ENCODE measurements at places on chromosomes 12 and 14. TPM values are rescaled to one million over a fixed set of nuclear protein-coding genes. Genes with fewer than 3 reads are reported as not detected.

DNA sequence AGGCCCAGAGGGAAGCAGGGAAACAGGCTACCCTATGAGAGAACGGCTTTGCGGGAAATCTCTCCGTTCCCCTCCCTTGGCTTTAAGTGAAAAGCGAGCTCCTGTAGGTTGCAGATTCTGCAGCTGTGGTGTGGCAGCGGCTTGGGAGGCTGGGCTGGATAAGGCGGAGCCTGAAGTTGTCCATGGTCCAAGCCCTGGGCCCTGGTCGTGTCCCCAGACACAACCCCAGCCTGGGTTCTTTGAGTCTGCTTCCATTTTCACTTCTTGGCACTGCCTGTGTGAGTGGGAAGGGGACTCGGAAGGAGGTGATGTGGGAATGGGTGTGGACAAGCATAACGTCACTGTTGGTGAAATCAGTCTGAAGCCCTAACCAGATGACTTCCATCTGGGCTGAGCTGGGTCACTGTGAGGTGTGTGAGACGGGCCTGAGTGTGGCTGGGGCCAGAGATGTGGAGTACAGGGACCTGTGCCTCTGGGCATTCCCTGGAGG lies 43.0 kb upstream of the CTDSP2 start:
- DNase-seq: no peak

Gene DIO2
- total RNA-seq: 0.10 TPM

DNA sequence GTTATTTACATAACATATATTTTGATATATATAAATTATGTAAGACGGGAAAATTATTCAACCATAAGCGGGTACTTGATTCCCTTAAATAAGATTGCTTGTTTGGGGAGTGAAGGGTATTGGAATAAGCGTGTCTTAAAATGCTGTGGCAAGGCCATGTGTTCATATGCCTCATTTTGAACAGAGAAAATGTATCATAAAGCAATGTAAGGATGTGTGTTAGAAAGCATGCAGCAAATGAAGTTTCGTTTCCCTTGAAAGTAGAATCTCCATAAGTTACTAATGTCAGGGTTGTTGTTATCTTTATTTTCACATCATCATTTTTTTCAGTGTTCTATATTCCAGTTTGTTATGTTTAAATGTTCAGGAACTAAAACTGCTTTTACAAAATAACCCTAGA lies 465.6 kb downstream of the FOXG1 start:
- DNase-seq: no peak

DNA sequence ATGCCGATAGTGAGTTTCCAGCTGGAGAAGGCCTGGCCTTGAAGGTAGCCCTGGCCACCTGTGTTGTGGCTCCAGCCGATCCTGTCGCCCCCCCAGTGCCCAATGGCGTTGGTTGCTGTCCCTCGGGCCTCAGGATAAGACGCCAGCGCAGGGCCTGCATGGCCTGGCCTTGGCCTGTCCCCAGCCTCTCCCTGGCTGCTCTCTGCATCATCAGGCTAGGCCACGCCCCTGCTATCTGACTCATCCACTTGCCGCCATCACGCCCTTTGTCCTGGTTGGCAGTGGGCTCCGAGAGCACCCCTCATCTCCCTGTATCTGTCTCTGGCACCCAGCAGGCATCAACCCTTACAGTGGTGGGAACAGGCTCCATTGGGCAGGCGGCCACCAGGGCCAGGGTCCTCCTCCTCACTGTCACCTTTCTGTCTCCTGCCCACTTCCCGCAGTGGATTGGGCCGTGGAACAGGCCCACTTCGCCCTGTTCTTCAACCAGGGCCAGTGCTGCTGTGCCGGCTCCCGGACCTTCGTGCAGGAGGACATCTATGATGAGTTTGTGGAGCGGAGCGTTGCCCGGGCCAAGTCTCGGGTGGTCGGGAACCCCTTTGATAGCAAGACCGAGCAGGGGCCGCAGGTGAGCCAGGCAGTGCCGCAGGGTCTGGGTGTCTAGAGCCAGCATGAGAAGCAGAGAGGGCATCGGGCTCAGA lies 25.6 kb downstream of the ALDH2 start:
- no peak for DNase-seq

DNA sequence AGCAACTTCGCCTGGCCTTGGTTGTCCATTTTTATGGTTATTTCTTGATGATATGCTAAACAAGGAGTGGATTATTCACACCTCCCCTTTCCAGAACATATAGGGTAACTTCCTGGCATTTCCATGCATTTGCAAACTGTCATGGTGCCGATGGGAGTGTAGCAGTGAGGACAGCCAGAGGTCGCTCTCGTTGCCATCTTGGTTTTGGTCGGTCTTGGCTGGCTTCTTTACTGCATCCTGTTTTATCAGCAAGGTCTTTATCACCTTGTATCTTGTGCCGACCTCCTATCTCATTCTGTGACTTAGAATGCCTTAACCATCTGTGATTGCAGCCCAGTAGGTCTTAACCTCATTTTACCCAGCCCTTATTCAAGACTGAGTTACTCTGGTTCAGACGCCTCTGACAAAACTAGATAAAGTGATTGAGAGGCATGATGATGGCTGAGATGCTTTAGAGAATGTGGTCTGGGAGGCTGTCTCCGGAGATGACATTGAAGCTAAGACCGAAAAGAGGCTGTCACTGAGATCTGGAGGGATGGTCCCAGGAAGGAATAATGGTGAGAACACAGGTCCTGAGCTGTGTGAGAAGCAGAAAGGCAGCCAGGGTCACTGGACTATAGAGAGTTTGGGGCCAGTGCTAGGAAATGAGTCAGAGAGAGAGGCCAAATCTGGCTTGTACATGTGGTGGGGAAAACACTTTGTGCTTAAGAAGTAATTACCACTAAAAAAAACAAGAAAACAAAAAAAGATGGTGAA lies 2.9 kb downstream of the GLT1D1 start:
- DNase-seq: no peak

DNA sequence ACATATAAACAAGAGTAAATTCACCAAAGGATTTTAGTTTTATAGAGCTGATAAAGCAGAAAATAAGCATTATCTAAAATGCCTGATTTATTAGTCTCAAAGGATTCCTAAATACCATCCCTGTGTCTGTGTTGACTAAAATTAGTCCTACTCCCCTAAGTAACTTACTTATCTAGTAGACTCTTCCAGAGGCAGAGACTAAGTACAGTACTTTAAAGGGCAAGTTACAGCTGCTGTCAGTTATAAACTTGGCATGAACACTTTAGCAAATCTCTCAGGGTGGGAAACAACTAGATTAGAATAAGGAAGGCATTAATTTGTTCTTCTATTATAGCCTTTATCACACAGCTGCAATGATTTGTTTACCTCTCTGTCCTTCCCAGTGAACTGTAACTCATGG lies 46.0 kb downstream of the ATP2B1 start:
- DNase-seq: no peak

GRCh38 chr14:81728447-81728846 lies 194.8 kb upstream of the SEL1L start:
- DNase-seq: no peak

Gene PSMC1
- total RNA-seq: 132 TPM

DNA sequence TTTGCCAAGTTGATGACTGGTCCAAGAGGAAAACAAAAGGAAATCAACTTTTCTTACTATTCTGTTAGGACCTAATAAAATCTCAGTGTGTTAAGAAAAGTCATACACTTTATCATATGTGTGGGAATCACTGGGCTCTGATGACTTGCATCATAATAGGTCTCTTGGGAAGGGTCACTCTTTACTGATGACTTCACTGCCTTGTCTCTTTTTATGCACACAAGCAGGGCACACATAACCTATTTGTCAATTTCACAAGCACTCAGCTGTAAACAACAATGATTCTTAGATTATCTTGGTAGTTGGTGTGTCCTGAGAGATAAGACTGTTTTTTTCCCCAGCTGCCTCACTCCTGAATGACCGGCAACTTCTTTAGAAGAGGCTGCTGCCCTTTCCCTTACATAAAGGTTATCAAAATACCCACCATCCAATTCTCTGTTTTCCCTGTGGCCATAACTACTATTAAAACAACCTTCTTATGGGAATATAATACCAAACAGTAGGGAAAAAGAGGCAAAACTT lies 50.9 kb upstream of the INSM2 start:
- DNase-seq: no peak

DNA sequence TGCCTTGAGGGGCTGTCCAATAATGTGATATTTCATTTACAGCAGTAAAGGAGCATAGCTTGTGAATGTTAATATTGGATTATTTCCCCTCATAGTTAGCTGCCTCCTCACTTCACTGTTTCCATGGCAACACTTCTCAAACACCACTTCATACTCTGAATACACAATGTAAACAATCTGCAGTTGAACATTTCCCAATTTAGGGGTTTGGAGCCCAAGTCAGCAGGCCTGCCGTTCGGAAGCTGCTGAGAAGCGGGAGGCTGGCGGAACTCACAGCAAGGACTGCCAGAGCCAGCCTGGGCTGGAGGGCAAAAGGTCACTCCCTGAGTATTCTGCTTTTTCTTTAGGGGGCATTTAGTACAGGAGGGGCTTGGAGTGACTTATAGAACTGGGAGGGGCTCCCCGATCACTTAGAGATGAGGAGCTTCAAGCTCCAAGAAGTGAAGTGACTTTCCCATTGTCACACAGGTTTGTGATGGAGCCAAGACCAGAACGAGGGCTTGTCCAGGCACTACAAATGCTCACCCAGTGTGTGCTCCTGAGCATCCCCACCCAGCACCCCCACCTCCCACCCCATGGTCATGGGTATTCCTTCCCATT lies 12.1 kb upstream of the SLC24A4 start:
- DNase-seq: no peak

Gene EDDM3A
- not detected for total RNA-seq

Gene ASCL1
- total RNA-seq: not detected

DNA sequence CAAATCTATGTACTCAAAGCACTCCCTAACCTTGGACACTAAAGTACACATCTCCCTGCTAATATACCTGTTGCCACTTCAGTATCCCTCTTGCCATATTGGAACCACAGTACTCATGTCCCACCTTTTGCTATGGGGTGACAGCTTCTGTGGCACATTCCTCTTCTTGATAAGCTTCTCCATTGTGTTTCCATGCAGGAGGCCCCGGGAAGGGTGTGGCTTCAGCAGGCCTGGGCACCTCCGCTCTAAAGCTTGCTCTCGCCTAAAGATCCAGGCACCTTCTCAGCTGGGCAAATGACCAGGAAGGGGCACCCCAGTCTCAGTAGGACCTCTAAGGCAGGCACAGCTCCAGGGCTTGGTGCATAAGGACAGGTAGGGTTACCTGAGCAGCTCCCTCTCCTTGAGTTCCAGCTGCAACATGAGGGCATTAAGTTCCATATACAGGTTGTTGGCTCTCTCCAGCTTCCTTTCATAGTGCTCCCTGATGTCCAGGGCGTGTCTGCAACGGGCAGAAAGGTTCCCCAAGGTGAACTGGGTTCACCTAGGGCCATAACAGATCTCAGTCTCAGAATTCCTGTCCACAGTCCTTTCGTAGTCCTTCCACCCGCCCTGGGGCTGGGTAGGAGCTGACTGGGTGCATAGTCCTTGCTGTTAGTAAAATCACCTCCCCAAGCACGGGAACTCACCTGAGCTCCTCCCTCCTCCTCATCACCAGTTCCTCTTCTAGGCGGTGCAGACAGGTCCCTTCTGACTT lies 15.9 kb downstream of the MAP3K12 start:
- DNase-seq: no peak

- DNase-seq: no peak
Observed at GRCh38 chr12:27193854-27194544, 50.1 kb upstream of the STK38L start.

Gene SERPINA10
- total RNA-seq: not detected

DNA sequence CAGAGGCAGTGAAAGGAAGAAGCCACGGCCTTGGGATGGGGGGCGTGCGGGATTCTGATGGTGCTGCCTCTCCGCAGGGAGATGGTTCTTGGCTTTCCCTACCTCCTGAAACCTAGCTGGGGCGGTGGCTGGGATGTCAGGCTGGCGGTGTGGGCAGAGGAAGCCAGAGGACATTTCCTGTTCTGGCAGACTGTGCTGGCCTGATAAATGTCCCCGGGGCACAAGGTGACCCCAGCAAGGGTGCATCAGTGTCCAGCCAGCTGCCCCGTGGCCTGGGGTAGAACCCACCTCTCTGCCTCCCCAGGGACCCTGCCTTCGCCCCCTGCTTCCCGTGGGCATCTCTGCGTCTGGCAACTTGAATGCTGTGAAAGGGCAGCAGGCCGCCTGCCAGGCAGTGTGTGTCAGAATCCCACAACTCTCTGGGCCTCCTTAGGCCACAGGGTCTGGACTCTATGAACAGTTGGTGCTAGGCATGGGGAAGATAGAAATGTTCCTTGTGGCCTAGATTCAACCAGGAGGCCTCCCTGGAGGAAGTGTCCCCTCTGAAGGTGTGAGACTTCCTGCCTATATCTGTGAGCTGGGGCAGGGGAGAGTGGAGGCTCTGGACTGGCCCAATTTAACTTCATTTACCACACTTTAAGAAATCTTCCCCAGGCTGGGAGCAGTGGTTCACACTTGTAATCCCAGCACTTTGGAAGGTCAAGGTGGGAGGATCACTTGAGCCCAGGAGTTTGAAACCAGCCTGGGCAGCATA lies 4.9 kb downstream of the SH2B3 start:
- DNase-seq: no peak

GRCh38 chr12:68264857-68265256 lies 11.5 kb upstream of the IL22 start:
- DNase-seq: no peak

DNA sequence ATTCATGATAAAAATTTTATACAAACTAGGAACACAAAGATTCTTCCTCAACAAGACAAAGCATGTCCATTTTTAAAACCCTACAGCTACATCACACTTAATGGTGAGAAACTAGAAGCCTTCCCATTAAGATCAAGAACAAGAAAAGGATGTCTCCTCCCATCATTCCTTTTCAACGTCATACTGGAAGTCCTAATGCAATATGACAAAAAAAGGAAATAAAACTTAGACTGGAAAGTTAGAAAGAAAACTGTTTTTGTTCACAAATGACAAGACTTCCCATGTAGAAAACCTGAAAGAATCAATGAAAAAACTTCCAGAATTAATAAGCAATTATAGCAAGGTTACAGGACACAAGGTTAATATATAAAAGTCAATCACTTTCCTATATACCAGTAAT lies 82.5 kb downstream of the NUMB start:
- DNase-seq: no peak

GRCh38 chr12:67326637-67327036 lies 57.5 kb downstream of the CAND1 start:
- no peak for DNase-seq

- no peak for DNase-seq
Observed at GRCh38 chr14:102116361-102117180, 23.1 kb upstream of the WDR20 start.

Gene SIX1
- total RNA-seq: 2.5 TPM

Gene BCL11B
- total RNA-seq: 1.1 TPM

DNA sequence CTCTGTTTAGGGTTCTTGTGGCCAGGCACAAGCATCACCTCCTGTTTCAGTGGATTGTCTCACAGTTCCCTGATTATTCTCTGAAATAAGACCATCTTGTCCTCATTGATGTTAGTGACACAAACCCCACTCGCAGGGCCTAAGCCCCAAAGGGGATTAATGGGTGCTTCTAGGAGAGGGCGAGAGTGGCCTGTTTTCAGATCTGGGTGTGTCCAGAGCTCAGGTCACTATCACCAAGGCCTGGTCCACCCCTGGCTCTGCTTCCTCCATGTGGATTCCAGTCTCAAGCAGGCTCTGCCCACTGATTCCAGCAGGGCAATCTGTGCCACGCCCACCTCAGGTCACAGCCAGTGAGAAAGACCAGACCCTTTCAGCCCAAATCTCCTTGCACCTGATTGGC lies 361.9 kb downstream of the ADGRD1 start:
- no peak for DNase-seq

GRCh38 chr12:51087818-51088217 lies 4.4 kb upstream of the CSRNP2 start:
- no peak for DNase-seq

Gene NCKAP5L
- total RNA-seq: 12.1 TPM

Measured in HCT116 (cell line).